Activated naive CD8-positive, alpha-beta T cell treated with anti-CD3 and anti-CD28 coated beads for 36 hours (primary cell): ENCODE measurements at places on chromosomes 5 and 9.
A peak's percentile ranks its signal among the peaks of the same experiment; 100 is the strongest.

- DNase-seq = peak; percentile 44
Observed at GRCh38 chr9:35051069-35051967, 21.1 kb downstream of the VCP start.

GRCh38 chr5:177070536-177071191 lies 16.1 kb upstream of the FGFR4 start:
- no peak for DNase-seq

- DNase-seq = no peak
Observed at GRCh38 chr5:167049771-167050567, 1241.5 kb upstream of the WWC1 start.

GRCh38 chr9:12094046-12094445 lies 599.1 kb upstream of the TYRP1 start:
- DNase-seq = no peak

GRCh38 chr9:33638391-33638915 lies 114.4 kb downstream of the ANKRD18B start:
- DNase-seq = no peak

- no peak for DNase-seq
Observed at GRCh38 chr9:136799079-136799853, 3.1 kb downstream of the CCDC183 start.

- DNase-seq = no peak
Observed at GRCh38 chr5:31972558-31972957, 201.6 kb downstream of the GOLPH3 start.

DNA sequence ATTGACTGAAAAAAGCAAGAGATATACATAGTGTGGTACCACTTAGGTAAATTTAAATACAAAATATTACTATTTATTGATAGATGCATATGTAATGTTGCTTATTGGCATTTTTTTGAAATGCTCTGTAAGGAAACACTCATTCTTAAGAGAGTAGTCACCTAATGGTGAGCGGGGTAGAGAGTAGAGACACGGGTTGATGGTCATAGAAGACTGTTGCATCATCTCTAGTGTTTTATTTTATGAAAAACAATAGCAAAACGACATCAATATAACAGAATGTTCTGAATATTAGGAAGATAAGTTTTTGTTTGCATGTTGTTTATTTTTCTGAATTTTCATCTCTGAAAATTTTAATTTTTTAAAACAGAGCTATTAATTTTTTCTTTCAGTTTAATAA lies 4.0 kb downstream of the SRP19 start:
- no peak for DNase-seq

DNA sequence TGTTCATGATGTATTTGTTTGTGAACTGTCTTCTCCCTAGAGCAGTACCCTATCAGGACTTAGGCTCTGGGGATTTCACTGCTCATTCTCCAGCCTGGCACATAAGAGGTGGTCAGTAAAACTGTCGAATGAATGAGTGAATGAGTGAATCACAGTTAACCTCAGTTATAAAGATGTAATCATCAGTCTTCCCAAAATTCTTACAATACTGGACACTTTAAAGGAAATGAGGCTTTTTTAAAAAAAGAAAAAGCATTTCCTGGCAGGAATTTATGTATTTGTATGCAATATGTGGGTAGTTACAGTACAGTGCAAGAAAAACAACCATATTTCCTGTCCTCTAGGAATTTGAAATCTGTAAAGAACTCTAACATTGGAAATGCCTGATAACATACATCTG lies 59.6 kb downstream of the RAI14 start:
- no peak for DNase-seq

GRCh38 chr9:114958844-114959235 lies 28.4 kb upstream of the TNFSF8 start:
- no peak for DNase-seq

GRCh38 chr9:38066197-38066913 lies 2.7 kb downstream of the SHB start:
- DNase-seq = no peak

DNA sequence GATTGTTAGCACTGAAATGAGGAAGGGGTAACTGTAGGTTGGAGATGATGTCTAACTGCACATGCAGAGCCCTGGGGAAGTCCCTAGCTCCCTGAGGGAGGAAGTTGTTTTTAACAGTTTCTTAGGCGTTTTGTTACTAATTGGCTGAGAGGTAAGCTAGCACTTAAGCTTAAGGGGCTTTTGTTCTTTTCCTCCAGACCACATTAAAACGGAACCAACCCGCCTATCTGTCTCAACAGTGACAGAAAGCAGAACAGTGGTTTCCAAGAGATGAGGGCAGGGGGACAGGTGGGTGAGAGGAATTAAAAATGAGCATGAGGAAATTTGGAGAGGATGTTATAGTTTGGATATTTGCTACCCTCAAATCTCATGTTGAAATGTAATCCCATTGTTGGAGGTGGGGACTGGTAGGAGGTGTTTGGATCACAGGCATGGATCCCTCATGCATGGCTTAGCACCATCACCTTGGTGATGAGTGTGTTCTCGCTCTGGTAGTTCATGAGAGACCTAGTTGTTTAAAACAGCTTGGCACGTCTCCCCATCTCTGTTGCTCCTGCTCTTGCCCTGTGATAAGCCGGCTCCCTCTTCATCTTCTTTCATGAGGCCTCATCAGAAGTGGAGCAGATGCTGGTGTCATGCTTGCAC lies 38.9 kb downstream of the LYRM7 start:
- peak; percentile 55 for DNase-seq

GRCh38 chr5:172802567-172803176 lies 31.4 kb upstream of the ERGIC1 start:
- DNase-seq = no peak

- no peak for DNase-seq
Observed at GRCh38 chr5:6804766-6805501, 91.7 kb downstream of the TENT4A start.

- DNase-seq = no peak
Observed at GRCh38 chr9:129493002-129493705, 127.7 kb downstream of the C9orf50 start.

GRCh38 chr5:121949885-121950284 lies 11.9 kb upstream of the SRFBP1 start:
- no peak for DNase-seq

DNA sequence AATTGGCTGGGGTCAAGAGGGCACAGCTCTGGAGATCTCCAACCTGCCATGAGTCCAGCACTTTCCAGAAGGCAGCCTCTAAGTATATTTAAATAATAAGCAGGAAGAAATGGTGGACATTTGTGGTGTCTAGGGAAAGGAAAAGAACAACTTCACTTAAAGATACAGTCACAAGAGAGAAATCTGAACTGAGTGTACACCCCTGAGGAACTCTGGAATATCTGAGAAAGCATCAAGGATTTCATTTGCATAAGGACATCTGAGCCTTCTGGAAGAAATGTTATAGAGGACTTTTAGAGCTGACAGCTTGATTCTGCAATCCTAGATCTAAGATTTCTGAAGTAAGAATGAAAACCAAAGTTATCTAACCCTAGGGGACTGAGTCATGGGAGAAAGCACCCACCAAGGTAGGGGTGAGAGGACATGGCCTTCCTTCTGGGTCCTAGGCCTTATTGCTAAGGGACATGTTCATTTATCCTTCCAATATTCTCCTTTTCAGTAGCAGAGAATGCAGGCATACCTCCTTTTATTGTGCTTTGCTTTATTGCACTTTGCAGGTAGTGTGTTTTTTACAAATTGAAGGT lies 253.4 kb upstream of the SLC24A2 start:
- DNase-seq = no peak

GRCh38 chr9:112168197-112168596 lies 6.9 kb downstream of the SUSD1 start:
- no peak for DNase-seq

DNA sequence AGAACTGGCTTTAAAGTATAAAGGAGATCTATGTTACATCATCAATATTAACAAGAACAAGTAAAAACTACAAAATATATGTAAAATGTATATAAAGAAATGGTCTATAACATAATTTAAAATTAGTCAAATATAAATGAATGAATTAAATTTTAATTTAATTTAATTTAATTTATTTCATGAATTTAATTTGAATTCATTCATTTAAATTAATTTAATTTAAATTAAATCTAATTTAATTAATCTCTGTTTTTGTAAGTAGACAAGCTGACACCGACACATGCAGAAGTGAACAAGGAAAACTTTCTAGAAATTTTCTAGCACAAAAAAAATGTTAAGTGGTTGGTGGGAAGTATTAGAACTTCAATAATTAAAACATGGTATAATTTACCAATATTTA lies 10.8 kb upstream of the PRDM9 start:
- DNase-seq = no peak

- DNase-seq = no peak
Observed at GRCh38 chr9:125255781-125256391, 5.7 kb upstream of the GAPVD1 start.

DNA sequence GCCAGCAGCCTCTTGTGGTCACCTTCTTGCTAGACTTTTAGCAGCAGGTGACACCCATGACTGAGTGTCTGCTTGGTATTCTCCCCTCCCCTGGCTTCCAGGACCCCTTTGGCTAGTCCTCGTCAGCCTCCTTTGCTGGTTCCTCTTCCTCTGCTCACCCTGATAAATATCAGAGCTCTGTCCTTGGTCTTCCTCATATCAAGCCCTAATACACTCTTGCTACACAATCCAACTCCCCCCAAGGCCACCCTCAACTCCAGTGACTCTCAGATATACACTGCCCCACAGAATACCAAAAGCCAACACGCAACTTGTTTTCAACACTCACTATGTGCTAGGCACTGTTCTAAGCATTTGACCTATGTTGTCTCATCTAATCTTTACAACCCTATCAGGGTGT lies 30.3 kb upstream of the LCP2 start:
- no peak for DNase-seq

- DNase-seq = no peak
Observed at GRCh38 chr9:130139251-130139650, 33.0 kb upstream of the NCS1 start.

DNA sequence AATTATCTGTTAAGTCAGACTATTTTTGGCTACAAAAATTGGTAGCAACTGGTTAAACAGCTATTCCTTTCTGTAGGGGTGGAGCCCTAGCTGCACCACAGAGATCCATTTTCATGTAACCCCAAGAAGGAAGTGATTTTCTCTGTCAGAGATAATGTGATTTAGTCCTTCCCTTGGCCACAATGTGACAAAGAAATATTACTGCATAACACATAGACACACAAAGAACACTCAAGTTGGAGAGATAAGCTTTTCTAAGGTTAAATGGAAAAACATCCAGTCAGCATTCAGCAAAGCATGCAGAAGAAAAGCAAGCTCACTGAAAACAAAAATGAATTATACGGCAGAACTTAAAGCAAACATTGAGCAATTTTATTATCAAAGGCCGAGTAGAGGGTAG lies 227.8 kb upstream of the CDH9 start:
- no peak for DNase-seq

DNA sequence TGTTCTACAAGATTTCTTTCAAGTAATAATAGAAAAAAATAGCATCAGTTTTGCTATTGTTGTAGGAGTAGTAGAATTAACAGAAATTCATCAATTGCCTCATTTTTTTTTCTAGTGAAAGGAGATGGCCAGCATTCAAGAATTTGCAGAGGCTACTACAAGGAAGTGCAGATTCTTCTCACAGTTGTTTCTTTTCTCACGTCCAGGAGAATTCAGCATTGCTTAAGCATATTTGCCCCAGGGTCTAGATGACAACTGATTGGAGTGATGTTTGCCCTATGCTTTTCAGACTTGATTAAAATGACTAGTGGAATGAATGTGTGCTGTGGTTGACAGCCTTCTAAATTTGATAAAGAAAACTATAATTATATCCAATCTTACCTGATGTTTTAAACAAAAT lies 46.6 kb upstream of the SLC12A2 start:
- DNase-seq = no peak

- DNase-seq = no peak
Observed at GRCh38 chr5:148792744-148793143, 33.7 kb upstream of the ADRB2 start.

DNA sequence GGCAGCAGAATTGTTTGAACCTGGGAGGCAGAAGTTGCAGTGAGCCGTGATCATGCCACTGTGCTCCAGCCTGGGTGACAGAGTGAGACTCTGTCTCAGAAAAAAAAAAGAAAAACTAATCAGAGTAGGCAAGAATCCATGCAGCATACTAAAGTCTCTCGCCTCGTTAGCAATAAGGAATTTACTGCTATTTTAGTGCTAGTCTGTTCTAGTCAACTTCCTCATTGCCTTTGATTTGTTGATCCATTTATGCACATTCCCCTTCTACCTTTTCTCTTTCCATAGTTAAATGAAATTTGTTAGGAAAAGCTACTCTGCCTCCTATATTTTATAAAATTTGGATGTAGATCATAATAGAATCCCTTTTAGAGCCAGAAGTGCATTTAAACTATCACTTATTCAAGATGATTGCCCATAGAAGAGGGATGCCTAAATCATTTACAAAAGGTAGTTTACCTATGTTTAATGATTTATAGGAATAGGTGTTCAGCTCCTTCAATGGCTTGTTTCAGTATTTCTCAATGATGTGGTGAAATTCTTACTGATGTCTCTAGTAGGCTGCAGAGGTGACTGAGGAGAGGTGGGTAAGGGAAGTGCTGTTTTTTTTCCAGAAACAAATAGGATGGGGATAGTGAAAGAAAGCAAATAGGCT lies 1.9 kb downstream of the LRRC19 start:
- DNase-seq = no peak

- no peak for DNase-seq
Observed at GRCh38 chr9:126219648-126220063, 107.0 kb upstream of the MVB12B start.

- DNase-seq = no peak
Observed at GRCh38 chr5:112163435-112163834, 255.6 kb downstream of the EPB41L4A start.

- DNase-seq = no peak
Observed at GRCh38 chr5:124025306-124025845, 513.4 kb downstream of the CSNK1G3 start.

- no peak for DNase-seq
Observed at GRCh38 chr9:27151693-27152404, 42.8 kb downstream of the TEK start.

- peak; percentile 22 for DNase-seq
Observed at GRCh38 chr5:96893342-96893741, 17.0 kb downstream of the ERAP2 start.

GRCh38 chr5:2149195-2149539 lies 266.4 kb upstream of the IRX4 start:
- no peak for DNase-seq

DNA sequence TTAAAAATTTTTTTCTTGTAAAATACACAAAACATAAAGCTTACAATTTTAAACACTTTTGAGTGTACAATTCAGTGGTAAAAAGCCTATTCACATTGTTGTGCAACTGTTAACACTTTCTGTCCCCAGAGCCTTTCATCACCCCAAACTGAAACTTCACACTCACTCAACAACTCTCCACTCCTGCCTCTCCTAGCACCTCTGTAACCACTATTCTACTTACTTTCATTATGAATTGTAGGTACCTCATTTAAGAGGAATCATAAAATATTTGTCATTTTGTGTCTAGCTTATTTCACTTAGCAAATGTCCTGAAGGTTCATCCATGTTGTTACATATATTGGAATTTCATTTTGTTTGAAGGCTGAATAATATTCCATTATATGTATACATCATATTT lies 4.3 kb upstream of the ZNF510 start:
- DNase-seq = peak; percentile 7
